ENCODE measurements at places on chromosomes 6 and 20. TPM values are rescaled to one million over a fixed set of nuclear protein-coding genes. Genes with fewer than 3 reads are reported as not detected.

DNA sequence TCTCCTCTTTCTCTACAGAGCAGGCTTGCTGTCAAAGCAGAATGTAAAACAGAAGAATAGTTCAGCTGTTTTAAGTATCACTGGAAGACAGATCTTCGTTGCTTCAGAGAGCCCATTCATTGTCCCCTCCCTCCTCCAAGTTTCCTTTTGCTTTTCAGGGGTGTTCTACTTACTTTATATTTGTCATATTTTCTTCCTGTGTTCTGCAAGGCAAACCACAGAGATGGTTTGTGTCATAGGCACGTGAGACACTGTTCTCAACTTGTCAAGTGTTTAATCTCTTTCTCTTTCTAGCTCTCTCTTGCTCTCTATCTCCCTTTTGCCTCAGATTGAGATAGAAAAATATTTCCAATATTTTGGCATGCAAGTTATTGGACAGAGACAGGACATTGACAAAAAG lies 228.9 kb upstream of the DEFB112 start:
- DNase-seq, result no peak

DNA sequence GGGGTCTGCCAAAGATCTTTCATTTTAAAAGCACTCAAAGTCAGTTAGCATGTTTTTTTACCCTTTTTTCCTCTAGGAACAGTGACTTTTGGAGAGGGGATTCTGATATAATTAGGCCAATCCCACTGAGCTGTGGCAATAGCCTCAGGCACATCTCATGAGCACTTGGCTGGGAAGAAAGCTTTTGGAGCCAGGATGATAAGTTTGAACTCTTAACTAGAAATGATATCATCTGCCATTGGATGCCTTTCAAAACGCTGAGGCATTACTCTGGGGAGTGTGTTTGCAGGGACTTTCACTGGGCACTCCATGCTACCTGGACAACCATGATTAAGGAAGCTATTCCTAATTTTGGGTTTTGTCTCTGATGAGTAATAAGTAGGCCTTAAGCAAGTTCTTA lies 3.7 kb downstream of the SCGN start:
- no peak for DNase-seq

DNA sequence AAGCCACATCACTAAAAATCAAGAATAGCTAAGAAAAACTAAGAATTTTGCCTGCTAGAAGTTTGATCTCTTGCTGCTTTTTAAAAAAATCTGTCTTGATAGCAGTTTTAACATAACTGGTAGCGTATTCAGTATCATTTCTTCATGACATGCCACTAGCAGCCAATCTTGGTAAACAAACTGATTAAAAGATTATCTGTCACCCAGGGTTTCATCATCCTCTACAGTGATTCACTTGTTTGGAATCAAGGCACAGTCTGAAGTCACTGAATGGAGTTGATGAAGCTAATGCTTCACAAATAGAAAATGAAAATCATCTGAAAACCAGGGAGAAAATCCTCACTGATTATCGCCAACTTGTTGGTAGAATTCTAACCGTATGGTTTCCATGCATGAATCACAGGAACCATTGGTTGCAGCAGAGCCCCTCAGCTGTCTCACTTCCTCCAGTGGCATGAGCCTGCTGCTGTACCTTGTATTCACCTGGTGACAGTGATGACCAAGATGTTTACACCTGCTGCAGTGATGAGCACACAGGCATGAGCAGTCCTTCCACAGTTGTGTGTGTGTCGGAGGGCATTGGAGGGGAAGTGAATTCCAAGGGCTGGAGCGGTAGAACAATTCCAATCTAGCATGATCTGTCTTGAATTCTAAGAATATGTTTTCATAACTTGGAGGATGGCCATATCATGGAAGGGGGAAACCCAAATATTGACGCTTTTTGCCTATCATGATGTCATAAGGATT lies 275.0 kb downstream of the KHDC1L start:
- DNase-seq, result no peak

DNA sequence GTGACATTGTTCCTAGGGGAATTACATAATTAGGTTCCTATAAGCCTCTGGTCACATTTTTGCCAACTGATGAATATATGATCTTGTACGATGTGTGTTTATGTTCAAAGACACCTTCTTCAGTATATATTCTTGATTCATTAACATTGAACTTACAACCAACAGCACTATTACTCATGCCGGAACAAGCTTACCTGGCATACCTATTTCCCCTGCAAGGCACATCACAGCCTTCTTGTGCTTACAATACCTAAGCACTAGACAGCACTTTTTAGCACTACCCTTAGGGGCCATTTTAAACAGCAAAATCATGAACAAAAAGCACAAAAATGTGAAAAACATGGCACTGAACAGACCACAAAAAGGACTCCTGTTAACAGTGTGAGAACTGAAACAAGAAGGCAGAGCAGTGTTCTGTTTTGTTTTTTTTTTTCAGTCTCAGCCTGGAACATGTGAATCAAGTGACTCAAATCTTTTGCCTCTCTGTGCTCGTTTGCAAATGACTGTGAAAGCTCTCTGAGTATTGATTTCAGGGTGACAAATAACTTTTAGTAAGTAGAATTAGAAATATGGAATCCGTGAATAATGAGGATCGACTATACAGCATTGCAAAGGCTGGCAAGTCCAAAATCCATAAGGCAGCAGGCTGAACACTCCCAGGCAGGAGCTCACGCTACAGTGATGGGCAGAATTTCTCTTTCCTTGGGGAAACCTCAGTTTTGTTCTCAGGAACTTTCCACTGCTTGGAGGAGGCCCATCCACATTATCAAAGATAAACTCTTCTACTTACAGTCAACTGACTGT lies 102.3 kb upstream of the TSHZ2 start:
- no peak for DNase-seq

GRCh38 chr6:89139509-89140346 lies 6.1 kb upstream of the PM20D2 start:
- no peak for DNase-seq

GRCh38 chr6:165049362-165049761 lies 260.0 kb downstream of the C6orf118 start:
- peak; percentile 67 for DNase-seq

DNA sequence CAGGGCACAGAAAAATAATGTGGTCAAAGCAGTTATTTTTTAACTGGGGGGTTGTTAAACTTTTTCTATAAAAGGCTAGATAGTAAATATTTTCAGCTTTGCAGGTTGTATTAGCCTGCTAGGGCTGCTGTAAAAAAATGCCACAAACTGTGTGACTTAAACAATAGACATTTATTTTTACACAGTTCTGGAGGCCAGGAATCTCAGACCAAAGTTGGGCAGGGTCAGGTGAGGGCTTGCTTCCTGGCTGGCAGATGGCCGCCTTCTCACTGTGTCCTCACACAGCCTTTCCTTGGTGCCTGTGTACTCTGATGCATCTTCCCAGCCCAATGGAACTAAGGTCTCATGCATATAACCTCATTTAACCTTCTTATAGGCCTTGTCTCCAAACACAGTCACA lies 294.7 kb downstream of the PTPRT start:
- no peak for DNase-seq

GRCh38 chr20:53716395-53716794 lies 122.8 kb upstream of the ZNF217 start:
- no peak for DNase-seq

GRCh38 chr6:56756219-56756789 lies 113.6 kb upstream of the DST start:
- peak; percentile 33 for DNase-seq

GRCh38 chr6:91613481-91613880 lies 1026.6 kb upstream of the MAP3K7 start:
- DNase-seq, result no peak

GRCh38 chr20:48585061-48585870 lies 242.5 kb downstream of the PREX1 start:
- peak; percentile 46 for DNase-seq

DNA sequence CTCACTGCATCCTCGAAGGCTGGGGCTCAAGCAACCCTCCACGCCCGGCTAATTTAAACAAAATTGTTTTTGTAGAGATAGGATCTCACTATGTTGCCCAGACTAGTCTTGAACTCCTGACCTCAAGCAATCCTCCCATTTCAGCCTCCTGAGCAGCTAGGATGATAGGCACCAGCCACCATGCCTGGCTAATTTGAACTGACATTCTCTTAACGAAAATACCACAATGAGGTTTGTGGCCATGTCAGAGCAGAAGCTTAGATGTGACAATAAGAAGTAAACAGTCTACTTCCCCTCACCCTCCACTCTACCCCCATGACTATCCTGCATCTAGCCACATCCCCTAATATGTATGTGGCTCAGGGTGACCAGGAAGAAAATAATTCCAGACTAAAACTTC lies 74.8 kb upstream of the PLCB4 start:
- DNase-seq, result no peak

DNA sequence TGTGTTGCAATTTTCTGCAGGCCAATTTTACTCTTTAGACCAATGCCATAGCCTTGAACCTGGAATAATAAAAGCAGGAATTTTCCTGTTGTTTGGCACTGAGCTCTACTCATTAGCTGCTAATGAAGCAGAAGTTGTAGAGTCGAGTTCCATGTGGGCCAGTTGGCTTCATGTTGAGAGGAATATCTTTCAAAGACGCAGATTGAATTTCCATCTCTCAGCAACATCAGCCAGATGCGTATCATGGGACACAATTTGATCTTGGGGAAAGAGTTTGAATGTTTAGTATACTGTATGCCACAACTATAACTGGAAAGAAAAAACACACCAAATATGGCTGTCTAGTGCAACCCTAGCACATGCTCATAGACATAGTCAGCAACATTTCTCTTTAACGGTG lies 259.6 kb downstream of the BCKDHB start:
- DNase-seq, result no peak

- DNase-seq, result no peak
Measured at GRCh38 chr20:11302436-11302835, 615.3 kb upstream of the BTBD3 start.

- DNase-seq, result no peak
Measured at GRCh38 chr6:11650025-11650696, 112.6 kb downstream of the TMEM170B start.

GRCh38 chr6:140398076-140398475 lies 1023.6 kb upstream of the CITED2 start:
- DNase-seq, result no peak

DNA sequence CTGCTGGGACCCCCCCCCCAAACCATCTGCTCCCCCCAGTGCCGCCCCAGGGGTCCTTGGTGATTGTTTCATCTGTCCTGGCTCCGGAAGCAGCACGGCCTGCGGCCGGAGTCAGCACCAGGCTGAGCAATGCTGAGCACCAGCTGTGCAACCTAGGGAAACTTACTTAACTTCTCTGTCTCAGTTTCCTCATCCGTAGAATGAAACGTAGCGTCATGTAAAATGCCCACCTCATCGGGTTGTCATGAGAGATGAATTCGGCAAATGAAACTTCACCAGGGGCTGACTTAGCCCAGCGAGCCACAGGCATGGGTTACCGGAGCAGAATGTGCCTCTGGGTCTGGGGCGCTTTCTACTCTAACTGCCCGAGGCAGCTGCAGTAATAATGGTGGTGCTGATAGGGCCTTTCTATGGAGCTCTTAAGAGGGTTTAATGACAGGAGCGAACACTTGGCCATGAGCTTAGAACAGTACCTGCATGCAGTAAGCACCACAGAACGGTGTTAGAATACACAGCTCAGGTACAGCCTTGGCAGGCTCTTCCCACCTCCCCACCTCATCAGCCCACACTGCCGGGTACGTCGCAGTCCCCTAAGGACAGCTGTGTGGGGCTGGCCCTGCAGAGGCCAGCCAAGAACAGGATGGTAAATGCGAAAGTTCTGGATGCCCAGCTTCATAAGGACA lies 1.7 kb downstream of the THBS2 start:
- no peak for DNase-seq

DNA sequence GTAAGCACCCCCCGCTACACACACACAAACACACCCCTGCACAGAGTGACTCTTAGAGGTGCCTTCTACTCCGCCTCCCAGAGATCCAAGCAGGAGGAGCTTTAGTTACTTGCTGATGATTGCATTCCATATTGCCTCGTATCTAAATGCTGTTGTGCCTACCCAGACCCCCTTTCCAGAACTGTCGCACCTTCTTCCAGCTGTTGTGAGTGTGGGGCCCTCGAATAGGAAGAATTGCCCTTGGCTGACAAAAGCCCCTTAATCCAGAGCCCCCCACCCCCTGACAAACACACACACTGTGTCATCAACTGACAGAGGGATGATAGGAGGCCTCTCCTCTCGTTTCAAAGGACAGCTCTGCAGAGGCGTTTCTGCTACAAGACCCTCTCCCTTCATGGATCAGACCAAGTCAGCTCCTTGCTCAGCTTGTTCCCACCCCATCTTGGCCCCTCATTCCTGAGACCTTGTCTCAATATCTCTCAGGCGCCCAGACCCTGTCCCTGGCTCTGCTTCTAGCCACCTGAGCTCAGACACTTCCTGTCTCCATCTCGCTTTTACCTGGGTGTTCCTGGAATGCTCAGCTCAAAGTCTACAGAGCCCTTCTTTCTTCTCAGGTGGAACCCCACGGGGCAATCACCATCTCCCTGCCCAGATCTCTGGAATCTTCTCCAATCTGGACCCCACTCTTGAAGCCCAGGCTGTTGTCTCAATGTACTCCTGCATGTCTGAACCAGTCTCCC lies 4.0 kb upstream of the VSX1 start:
- DNase-seq, result no peak

DNA sequence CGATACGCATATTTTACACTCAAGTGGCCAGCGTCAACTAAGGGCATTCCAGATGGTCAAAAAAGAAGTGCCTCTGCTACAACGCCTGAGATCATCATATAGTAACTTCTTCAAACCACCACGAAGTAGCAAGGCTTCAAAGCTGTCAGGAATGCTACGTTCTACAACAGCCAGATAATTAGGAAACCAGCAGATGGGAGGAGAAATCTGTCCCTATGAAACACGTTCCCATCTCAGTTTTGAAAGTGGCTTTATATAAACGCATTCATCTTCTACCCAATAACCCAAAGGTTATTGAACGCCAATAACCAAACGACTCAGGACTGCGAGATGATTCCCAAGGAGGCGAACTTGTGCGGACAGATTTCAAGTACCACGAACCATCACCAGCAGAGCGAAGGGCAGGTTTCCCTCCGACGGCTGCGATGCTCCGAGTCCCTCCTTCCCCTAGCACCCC lies 1.2 kb downstream of the ABHD12 start:
- peak; percentile 10 for DNase-seq

DNA sequence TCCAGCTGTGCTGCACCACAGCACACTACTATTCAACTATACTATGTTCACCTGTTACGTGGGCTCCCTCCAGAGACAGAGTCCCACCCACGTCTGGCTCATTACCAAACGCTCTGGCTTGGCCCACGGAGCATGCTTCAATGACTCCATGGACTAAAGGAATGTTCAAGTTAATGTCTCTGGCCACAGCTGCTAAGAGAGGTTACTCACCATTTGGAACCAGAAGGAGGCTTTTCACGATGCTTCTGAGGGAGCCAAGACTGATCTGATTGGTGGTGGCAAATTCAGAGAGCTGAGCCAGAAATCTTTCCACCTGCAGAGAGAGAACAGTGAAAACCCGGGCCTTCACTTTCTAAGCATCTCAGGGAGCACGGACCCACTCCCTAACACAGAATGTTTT lies 15.6 kb downstream of the COMMD7 start:
- DNase-seq, result no peak

- no peak for DNase-seq
Measured at GRCh38 chr20:50708845-50709635, 17.7 kb upstream of the RIPOR3 start.

CLPSL2 gene
- not detected for total RNA-seq

PPP1R11 gene
- total RNA-seq, result 76.9 TPM

GPR63 gene
- total RNA-seq, result 1.6 TPM

FAM110A gene
- 16.1 TPM for total RNA-seq

TBC1D32 gene
- total RNA-seq, result 8.4 TPM

MYMX gene
- 0.26 TPM for total RNA-seq

PNLDC1 gene
- total RNA-seq, result 0.23 TPM

CYP39A1 gene
- 18.5 TPM for total RNA-seq

KCNG1 gene
- 9.9 TPM for total RNA-seq

PPIL6 gene
- 2.6 TPM for total RNA-seq

All from mucosa of gallbladder (tissue), 1 donor.